ENCODE measurements at places on chromosomes 4 and X.

- no peak for DNase-seq
Measured at GRCh38 chrX:78327370-78328086, at the start of gene CYSLTR1. CYSLTR1 (minus strand) TSS chrX:78327611; CDS start chrX:78273746, 53,865 bp downstream.

DNA sequence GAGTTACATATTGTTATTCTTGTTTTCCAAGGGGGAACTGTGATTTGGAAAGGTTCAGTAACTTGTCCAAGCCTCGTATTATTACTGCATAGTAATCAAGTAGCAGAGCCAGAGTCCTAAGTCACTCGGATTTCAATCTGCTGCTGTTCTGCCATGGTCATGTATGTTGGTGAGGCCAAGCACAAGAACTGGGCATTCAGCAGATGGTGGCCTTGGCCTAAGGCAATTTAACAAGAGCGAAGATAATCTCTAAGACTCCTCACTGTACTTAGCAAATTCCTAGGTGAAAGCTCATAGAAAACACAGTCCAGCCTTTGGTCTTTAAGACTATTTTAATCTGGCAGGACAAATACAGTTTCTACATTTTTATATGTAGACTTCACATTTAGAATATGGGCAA is 64.8 kb downstream of the NDST3 start:
- DNase-seq = no peak

- peak; percentile 41 for DNase-seq
Measured at GRCh38 chr4:5710961-5711478, at the start of gene EVC. EVC (plus strand) TSS chr4:5711201; CDS start chr4:5711381, 180 bp downstream.

- no peak for DNase-seq
Measured at GRCh38 chrX:33339219-33339618, 127.9 kb upstream of the DMD start.

- no peak for DNase-seq
Measured at GRCh38 chr4:135177321-135177720, 975.7 kb upstream of the PABPC4L start.

DNA sequence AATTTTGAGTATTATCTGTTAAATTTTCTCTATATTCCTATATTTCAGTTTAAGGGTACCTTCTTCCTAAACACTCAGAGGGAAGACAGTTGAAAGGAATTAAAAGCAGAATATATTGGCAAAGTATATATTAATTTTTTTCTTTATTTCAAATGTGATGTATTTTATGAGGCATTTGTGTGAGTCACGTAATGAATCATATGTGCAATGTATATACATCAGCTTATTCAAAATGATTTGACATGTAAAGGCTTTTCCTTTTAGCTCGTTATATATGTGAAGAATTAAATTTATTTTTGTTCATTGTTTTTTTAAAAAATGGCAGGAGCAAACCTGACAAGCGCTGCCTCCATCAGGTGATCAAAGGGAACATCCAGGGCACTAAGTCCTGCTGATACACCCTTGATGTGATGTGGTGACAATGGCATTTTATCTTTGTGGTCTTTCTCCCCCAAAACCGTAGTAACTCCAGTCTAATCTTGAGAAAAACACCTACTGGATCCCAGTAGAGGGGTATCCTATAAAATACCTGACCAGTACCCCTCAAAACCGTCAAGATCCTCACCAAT is 8.9 kb downstream of the WWC2 start:
- no peak for DNase-seq

DNA sequence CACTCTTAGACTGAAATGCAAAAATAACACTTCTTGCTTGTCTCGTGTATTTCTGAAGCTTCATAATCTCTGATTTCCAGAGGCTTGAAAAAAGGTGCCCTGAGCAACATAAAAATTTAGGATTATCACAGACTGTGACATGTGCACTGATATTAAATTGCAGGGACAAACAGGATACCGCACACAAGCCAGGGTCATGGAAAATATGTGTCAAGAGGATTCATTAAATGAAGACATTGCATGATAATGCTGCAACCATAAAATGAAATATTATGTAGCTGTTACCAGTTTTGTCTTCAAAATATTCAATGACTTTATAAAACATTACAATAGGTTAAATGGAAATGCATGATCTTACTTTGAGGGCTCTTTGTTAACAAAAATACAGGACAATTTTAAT is 328.0 kb downstream of the KCTD8 start:
- DNase-seq = no peak

DNA sequence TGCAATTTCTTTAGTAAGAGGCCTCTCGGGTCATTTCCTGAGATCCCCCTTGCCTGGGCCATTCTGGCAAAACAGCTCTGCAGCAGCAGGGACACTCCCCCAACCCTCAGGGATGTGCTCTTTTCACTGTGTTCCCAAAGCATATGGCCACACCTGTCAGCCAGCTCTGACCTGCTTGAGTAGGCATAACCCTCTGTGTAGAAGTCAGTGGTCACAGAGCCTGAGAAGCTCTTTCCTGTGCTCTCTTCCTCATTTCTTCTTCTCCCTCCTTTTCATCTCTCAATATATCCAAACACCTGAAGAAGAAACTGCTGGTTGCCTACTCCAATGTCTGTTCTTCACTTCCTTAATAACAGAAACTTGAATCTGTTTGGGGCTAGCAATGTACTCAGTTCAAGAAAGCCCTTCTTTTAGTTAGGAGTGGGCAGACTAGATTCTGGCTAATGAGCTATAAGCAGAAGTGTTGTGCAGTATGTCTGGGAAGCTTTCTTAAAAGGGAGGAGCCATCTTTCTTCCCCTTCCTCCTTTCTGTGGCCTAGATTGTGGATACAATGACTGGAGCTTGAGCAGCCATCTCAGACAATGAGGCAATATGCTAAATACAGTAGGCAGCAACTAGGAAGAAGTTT is 73.3 kb downstream of the PRPS1 start:
- no peak for DNase-seq

- no peak for DNase-seq
Measured at GRCh38 chrX:146614663-146615478, 194.7 kb upstream of the CXorf51B start.

DNA sequence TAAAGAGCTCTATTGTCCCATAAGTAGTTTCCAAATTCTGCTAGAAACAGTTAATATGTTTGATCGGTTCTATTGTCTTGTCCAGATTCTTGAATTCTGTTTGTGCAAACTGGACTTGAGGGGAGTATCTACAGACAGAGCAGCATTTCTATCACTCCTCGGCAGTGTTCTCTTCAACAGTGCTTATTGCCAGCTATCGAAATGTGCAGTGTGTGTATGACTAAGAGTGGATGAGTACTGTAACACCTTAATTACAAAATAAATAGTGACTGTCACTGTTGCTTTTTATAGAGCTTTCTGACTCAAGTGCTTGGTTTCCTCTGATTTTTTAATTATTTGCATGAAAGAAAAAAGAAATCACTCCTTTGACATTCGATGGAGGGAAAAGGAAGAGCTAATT is 274.6 kb downstream of the RPA4 start:
- DNase-seq = no peak

- no peak for DNase-seq
Measured at GRCh38 chrX:117751155-117751554, 365.5 kb downstream of the KLHL13 start.

GRCh38 chr4:8188743-8189550 is 10.1 kb upstream of the SH3TC1 start:
- DNase-seq = no peak

DNA sequence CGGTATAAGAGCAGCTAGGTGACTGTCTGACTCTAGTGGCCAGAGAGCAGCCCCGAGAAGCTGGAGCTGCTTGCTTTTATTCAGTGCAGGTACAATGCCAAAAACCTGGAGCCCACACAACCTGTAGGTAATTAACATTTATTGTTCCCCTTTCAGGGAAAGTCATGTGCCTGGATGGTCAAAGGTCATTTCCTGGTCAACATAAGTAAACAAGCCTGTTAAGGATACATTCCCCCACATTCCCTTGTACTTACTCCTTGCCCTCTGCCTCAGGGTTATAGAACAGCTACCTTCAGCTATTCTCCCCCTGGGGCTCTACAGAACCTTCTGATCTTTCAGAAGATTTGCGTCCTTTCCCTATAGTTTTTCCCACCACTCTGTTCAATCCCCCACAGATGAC is 253.4 kb downstream of the TMA16 start:
- no peak for DNase-seq

DNA sequence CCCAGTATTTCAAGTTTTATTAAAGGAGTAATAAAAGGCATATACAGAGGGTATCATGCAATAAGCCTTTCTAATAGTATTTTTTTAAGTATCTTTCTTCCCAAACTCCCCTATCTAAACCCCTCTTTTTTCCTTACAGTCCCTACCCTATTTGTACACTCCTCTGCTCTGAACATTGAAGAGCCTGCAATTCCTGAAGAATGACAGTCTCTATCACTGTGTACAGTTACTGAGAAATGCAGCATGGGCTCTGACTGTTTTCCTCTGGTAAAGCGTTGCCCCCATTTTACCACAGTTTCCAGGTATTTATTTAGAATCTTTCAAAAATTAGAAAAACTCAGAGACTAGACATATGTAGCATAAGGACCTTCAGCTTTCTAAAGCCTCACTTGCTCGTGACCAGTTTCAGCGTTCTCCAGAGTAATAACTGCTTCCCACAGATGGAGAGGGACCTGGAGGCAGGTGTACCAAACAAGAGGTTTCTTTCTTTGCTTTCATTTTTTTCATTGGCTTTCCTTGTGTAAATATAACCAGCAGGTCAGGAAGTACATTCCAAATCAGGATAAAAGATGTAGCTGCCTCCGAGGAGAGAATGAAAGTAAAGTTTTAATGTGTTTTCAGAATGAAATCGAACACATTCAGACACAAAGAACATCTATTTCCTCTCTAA is 230.8 kb downstream of the CFAP299 start:
- DNase-seq = no peak

DNA sequence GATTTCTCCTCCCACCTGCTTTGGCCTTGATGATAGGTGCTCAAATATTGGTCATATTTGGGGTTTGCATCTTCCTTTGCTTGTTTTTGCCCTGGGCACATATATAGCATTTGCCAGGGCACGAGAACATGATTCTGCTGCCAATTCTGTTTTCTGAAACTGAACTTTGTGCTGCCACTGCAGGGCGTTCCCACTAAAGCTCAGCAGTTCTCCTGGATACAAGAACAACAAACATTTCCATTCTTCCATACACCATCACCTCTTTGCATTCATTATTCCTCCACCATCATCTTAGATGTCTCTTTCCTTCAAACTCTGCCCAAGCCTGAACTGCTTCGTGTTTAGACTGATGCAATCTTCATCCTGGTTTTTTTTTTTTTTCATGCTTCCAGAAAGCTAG is 36.3 kb upstream of the GATB start:
- no peak for DNase-seq

- no peak for DNase-seq
Measured at GRCh38 chr4:162139412-162139811, 24.4 kb downstream of the FSTL5 start.

- DNase-seq = no peak
Measured at GRCh38 chr4:6391186-6391851, 81.1 kb downstream of the PPP2R2C start.

DNA sequence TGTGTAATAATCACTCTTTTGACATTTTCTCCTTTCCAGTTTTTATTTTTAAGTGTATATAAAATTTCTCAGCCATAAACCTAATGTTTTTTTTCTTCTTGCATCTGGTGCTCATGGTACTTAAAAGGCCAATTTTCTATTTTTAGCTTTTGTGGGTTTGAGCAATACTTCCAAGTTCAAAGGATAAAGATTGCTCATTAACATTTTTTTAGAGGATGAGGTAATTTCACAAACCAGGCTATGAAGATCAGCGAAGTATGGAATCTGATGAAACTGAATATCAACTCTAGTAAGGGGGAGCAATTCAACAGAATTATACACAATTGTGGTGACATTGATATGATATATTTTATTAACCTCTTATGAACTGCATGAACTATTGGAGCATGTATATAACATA is 25.8 kb upstream of the KLHL34 start:
- no peak for DNase-seq

GRCh38 chrX:69564665-69565064 is 51.2 kb upstream of the EDA start:
- DNase-seq = no peak

- DNase-seq = no peak
Measured at GRCh38 chr4:80922941-80923340, 107.6 kb upstream of the BMP3 start.

GRCh38 chr4:85113706-85114105 is 147.2 kb upstream of the WDFY3 start:
- no peak for DNase-seq

DNA sequence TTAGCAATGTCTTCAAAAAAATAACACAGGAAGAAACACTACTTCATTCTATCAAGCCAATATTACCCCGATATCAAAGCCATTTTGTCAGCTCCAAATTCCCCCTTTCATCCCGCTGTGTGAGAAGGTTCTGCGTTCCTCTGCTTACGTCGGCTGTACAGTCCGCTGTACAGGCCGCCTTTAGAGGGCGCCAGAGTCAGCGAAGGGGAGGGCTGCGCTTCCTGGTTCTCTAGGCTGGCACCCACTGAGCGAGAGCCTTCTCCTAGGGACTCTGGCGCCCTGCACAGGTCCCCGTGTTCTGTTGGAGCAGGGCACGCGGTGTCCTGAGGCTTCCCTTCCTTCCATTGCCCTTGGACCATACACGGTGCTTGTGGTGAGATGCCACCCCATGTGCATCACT is 25.3 kb upstream of the CT45A1 start:
- DNase-seq = peak; percentile 6

DNA sequence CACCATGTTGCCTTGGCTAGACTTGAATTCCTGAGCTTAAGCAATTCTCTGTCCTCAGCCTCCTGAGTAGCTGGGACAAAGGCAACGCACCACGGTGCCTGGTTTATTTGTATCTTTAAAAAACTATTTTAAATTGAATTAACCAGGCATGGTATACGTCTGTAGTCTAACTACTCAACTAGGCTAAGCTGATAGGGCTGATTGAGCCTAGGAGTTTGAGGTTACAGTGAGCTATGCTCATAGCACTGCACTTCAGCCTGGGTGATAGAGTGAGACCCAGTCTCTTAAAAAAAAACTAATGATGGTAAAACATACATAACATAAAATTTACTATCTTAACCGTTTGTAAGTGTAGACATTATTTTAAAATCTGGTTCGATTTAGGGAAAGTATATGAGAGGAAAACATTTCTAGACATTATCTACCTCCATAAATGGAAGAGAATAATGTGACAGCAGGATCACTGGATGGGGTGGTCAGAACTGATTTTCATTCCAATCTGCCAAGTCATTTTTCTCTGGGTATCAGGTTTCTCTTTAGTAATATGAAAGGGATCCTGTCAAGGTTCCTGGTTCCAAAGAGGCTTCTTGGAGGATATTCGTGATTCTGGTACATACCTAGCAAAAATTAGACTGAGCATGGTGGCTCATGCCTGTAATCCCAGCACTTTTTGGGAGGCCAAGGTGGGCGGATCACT is 8.7 kb upstream of the ITGB1BP2 start:
- DNase-seq = no peak

GRCh38 chr4:1572010-1572385 is 112.1 kb downstream of the FAM53A start:
- no peak for DNase-seq

DNA sequence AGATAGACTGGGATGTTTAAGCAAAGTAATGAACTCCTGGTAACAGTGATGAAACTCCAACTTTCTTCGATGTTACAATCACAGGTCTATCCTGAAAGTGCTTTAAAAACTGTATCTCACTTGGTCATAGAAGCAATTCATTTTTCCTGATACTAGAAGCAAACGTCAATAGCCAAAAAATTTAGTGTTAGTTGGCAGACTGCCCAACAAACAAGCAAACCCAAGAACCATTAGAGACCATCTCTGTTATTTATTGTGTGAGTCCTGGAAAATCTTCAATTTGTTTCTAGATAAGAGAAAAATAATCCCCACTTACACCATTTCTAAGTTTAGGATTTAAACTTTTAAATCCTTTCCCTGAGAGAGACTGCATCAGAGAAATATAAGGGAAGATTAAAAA is 553.9 kb downstream of the INPP4B start:
- DNase-seq = no peak

GRCh38 chr4:145878501-145879435 is 59.9 kb downstream of the ZNF827 start:
- DNase-seq = no peak
